NCI-H1048 (cell line): ENCODE measurements at places on chromosomes 5 and 9.

GRCh38 chr5:42349163-42349562, 74.1 kb upstream of the GHR start:
- no peak for DNase-seq

- DNase-seq: no peak
These were observed 27.5 kb downstream of the ADRB2 start for GRCh38 chr5:148853868-148854267.

GRCh38 chr9:136925414-136926153, 19.0 kb downstream of the FBXW5 start:
- DNase-seq: no peak

- no peak for DNase-seq
These were observed 227.8 kb upstream of the TRPM3 start for GRCh38 chr9:71349218-71349617.

- no peak for DNase-seq
These were observed 97.6 kb upstream of the LHFPL2 start for GRCh38 chr5:78746021-78746770.

DNA sequence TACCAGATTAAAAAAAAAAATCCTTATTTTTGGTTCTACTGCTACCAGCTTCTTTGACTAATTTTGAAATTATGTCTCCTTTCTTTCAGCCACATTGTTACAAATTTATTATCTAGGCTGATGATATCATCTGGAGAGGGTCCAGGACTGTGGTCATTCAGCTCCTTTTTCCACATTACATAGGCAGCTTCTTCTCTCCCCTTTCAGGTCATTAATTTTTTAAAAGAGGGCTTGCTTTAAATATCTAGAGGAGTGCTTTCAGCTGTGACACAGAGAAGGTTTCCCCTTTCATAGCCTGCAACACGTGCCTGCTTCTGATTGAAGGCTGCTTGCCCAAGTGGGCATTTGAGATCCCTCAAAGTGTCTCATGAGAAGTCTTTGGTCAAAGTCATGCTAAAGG, 155.7 kb upstream of the PAPPA start:
- no peak for DNase-seq

- no peak for DNase-seq
These were observed 724 bp downstream of the MACROH2A1 start for GRCh38 chr5:135398160-135398854.

DNA sequence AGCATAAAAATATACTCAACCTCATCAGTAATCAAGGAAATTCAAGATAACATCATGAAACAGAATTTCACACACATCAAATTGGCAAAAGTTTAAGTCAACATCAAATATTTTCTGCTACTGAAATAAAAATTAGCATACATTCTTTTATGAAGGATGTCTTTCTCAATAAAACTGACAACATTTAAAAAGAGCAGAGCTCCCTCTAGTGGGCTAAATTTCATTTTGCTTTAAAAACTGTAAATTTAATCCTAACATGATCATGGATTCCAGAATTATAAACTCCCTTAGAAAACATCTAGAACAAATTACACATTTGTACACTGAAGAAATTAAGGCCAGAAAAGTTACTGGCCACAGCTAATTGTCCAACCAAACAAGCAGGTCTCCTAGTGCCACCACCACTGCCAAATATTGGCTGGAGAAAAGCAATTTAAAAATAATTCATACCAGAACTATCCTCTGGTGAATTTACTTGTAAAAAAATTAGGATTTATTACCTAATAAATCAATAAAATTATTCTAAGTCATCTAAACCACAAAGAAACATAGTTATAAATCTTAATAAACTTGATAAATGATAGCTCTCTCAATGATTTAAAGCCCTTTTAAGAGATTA, 31.2 kb downstream of the DEPDC1B start:
- no peak for DNase-seq

GRCh38 chr5:56825222-56825824, 10.0 kb downstream of the MAP3K1 start:
- no peak for DNase-seq

- no peak for DNase-seq
These were observed 21.6 kb upstream of the C5orf46 start for GRCh38 chr5:147927901-147928300.
